NCI-H2029 treated with DMSO at 0.1 percent for 48 hours (cell line): ENCODE measurements at places on chromosomes 1 and 21.

DNA sequence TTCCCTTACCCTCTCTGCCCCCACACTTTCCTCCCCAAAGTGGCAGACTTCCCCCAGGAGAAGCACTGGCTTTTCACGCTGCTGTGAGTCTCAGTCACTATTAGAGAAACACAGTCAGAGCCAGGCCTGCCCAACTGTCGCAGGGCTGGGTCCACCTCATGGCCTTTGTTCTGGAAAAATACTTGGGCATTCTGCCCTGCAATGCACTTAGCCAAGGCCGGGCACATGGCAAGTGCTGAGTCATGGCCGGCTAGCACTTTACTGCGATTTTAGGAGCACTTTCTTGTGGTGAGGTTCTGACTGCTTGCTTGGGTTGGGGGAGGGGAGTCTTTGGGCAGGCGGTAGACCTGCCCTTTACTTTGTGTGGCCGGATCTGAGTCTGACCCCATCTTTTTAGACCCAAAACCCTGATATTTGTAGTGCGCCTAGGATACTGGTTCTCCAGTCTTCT is 7.7 kb downstream of the EPHX1 start:
- DNase-seq = no peak

GRCh38 chr1:108816049-108816893 is 40.6 kb downstream of the AKNAD1 start:
- no peak for DNase-seq

DNA sequence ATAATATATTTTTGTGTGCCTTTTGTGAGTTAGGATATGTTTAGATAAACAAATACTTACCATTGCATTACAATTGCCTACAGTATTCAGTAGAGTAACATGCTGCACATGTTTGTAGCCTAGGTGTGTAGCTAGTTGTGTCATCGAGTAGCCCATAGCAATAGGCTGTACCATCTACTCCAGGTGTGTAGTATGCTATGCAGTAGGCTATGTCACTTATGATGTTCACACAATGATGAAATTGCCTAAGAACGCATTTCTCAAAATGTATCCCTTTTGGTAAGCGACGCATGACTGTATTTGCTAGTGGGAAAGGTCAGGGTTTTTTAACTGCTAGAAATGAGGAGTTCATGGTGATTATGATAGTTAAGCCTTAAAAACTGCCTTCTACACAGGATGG is 30.0 kb upstream of the B3GALT5 start:
- DNase-seq = no peak

- no peak for DNase-seq
Measured at GRCh38 chr1:70041317-70042045, 163.9 kb downstream of the LRRC40 start.

- DNase-seq = no peak
Measured at GRCh38 chr1:244449936-244450508, 1.7 kb downstream of the ADSS2 start.

DNA sequence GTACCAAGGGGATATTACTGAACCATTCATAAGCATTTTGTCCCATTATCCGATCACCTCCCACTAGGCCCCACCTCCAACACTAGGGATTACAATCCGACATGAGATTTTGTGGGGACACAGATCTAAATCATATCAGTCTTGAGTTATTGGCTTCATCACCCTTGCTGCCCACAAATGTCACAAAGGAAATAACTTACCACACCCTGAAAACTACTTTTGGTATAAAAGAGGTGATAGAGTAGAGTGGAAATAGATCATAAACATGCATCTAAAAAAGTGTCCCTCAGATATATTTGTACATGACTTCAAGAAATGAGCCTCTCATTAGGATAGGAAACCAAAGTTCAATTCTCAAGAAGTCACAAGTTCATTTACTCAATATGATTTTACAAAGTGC is 22.6 kb upstream of the FCRL3 start:
- no peak for DNase-seq
